ENCODE measurements at places on chromosomes 13 and 19.

DNA sequence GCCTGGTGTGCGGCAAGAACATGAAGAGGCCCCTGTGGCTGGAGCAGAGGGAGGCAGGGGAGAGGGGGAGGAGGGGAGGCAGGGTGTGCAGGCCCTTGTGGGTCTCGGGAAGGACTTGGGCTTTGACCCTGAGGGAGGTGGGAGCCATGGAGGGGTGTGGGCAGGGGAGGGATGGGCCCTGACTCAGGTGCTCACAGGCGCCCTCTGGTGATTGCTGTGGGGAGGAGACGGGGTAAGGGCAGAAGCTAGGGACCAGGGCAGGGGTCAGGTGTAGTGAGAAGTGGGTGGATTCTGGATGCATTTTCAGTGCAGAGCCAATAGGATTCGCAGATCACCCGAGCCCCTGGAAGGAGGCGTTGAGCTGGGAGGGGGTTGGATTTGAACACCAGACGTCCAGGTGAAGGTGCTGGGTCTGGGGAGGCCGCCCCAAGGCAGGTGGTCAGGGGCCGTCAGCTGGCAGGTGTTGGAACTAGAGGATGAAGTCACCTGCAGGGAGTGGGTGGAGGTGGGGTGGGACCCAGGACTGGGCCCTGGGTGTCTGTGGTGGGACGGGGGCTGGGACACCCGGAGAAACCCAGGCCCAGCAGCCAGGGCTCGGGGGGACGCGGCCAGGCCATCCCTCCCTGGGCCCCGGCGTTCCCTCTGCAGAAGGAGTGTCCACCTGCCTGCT, 185.4 kb downstream of the KDM4B start:
- DNase-seq, result peak; percentile 46

DNA sequence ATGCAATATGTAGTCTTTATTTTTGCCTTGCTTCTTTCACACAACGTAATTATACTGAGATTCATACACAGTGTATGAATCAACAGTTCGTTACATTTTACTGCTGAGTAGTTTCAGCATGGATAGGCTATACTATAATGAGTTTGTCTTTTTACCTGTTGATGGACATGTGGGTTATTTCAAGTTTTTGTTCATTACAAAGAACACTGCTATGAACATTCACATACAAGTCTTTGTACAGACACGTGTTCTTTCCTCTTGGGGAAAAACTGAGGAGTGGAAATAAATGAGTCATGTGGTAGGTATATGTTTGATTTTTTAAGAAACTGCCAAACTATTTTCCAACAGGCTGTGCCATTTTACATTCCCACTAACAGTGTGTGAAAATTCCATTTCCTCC, 35.1 kb downstream of the ENOX1 start:
- no peak for DNase-seq

GRCh38 chr13:84648069-84648640, 765.9 kb upstream of the SLITRK1 start:
- no peak for DNase-seq

- no peak for DNase-seq
Measured at GRCh38 chr13:112210371-112210770, 143.4 kb downstream of the SOX1 start.

DNA sequence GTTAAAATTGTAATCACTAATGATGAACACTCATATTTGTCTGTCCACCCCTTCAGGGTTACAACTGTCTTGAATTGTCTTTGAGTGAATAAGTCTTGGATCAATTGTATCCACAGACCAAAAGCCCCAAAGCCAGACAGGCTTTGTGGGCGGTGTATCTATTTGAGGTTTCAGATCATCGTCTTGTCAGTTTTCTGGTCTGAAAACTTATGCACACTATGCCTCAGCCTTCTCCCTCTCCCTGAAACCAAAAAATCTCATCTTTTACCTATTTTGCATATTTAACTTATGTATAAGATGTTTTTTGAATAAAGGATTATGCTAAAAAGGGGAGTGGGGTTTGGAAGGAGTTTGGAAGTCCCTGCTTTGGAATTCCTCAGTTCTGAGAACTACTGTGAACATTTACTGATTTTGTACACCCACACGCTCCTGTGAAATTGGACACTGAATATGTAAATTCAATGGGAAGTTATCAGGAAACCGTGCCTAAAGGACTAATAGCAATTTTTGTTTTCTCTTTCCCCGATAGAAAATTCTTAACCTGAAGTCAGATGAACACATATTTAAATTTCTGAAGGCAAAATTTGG, 52.1 kb downstream of the DPY19L3 start:
- DNase-seq, result no peak

DNA sequence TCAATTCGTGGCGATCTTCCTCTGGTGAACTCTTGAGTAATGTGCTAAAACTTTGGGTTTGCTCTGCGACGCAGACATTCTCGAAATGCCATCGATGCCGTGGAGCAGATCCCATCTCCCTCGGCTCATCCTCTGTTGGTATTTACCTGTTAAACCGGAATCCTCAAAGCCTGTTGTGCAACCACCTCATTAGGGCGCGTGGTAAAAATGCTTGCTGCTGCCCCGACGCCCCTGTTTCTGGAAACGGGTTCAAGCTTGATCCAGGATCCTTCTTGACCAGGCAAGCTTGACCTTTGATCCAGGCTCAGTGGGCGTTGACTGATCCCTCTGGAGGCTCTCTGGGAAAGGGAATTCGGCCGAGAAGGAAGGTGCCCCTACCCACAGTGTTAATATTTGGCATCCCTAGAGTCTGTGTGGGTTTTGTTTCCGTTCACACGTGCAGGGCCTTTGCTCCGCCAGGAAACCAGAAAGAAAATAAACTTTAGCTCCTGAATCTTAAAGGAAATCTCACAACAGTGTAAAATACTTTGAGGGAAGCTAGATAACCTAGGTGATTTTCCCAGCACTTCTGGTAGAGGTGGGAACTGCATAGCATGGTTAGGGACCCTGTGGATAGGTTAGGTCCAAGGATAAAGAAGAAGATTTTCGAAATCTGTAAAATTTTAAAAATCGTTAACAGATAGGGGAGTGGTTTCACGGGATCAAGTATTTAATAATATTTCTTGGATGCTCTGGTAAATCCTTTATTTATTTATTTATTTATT, 1.1 kb downstream of the LSM14A start:
- DNase-seq, result peak; percentile 26

GRCh38 chr13:72696579-72696978, 30.9 kb downstream of the MZT1 start:
- peak; percentile 52 for DNase-seq

GRCh38 chr13:92307752-92308151, 909.3 kb downstream of the GPC5 start:
- DNase-seq, result no peak

- no peak for DNase-seq
Measured at GRCh38 chr13:36323951-36324566, 22.1 kb downstream of the SPART start.

- DNase-seq, result peak; percentile 89
Measured at GRCh38 chr19:14073261-14073924, 807 bp downstream of the MISP3 start.

All from suppressor macrophage treated with lipopolysaccharide for 1 hour (primary cell).